ENCODE measurements at places on chromosomes 5 and 9.

DNA sequence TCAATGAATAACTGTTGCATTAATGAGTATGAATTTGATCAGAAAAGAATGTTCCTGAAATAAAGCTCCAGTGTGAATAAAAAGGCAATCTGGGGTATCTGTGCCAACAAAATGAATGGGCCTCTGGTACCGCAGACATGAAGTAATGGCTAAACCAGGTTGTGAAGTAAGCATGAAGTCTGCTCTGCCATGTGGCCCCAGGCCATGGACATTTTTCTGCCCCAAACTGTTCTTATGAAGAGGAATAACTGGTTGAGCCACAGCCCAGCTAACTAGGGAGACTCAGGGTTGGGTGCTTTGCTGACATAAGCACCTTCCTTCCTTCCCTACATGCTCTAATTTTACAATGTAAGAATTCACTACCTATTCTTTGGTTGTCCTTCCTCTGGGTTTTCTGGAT lies 147.4 kb upstream of the LRRTM2 start:
- no peak for DNase-seq

DNA sequence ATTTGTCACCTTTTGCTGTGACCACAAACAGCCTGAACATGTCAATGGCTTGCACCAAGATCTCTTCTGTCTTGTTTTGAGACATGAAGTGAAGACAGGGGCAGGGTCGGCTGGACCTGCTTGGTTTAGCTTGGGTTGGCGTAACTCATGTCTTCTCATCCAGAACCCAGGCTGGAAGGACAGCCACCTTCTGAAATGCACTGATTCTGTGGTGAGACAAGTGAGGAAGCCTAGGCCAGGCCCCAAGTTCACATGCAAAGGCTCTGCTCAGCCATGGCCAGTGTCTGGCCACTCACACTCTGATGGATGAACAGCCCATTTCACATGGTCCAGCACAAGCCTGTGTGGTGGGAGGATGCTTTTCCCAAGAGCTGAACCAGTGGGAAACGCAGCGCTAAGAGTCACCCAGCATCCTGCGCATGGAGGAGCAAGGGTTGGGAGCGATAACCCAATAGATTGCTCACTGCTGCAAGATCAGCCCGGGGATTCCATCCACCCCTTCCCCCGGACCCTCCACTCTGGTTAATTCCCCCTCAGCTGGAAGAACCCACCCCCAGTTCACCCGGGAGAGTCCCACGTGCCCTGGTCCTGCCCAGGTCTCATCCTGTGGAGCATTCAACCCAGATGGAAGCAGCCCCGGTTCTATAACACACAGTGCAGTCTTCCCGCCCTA lies 16.2 kb upstream of the MED10 start:
- no peak for DNase-seq

DNA sequence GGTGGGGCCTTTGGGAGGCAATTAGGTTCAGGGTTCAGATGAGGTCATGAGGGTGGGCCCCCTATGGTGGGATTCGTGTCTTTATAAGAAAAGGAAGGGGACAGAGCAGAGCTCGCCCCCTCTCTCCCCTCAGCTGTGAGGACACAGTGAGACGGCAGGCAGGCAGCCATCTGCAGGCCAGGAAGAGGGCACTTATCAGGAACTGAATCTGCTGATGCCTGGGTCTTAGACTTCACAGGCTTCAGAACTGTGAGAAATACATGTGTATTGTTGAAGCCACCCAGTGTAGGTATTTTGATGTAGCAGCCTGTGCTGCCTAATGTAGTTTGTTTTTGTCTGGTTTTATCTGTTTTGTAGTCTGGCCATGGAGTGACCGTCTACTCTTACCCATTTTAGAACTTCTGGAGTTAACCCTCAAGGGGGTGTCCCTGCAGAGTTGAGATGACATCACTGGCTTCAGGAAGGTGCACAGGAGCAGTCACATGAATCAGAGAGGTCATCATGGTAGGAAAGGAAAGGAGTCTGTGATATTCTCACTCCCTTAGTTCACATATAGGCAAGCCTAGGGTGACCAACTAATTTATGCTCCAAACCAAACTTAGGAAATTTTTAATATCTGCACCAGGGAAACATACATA lies 71.0 kb downstream of the LRRC70 start:
- no peak for DNase-seq

GRCh38 chr9:101648493-101648892 lies 53.7 kb upstream of the PPP3R2 start:
- no peak for DNase-seq

GRCh38 chr5:98938464-98938863 lies 9.7 kb upstream of the CHD1 start:
- no peak for DNase-seq

DNA sequence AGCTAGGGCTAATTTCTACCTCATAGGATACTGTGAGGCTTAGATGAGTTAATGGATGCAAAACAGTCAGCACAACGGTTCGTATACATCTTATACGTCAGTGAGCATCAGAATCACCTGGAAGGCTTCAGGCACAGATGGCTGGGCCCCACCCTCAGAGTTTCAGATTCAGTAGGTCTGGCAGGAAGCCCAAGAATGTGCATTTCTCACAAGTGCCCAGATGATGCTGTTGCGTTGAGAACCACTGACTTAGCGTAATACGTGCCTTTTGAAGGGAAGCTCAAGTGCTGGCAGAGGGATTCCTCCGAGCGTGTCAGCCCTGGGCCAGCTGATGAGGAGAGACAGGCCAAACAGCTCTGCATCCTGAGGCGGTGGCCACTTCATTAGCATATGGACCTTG lies 117.1 kb upstream of the WWC1 start:
- no peak for DNase-seq

GRCh38 chr5:155098433-155098832 lies 84.9 kb downstream of the KIF4B start:
- DNase-seq: no peak

- DNase-seq: no peak
These were observed 222.7 kb downstream of the MAST4 start for GRCh38 chr5:66818935-66819328.

GRCh38 chr5:150113047-150113744 lies 26.8 kb upstream of the CSF1R start:
- DNase-seq: no peak

- DNase-seq: no peak
These were observed 564.6 kb upstream of the DMAC1 start for GRCh38 chr9:8364026-8364752.

DNA sequence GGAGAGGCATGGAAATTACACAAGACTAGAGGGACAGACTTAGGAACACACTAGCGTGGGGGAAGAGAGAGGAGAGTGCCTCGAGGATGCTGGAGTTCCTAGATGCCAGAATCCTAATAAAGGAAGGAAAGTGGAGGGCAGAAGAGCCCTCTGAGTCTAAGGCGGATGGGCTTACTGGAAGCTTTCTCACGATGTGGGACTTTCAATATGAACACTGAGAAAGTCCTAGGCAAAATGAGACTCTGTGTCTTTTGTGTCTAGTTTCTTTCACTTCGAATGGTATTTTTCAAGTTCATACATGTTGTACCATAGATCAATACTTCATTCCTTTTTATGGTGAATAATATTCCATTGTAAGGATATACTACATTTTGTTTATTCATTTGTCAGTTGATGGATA lies 239.4 kb downstream of the NSG2 start:
- no peak for DNase-seq

DNA sequence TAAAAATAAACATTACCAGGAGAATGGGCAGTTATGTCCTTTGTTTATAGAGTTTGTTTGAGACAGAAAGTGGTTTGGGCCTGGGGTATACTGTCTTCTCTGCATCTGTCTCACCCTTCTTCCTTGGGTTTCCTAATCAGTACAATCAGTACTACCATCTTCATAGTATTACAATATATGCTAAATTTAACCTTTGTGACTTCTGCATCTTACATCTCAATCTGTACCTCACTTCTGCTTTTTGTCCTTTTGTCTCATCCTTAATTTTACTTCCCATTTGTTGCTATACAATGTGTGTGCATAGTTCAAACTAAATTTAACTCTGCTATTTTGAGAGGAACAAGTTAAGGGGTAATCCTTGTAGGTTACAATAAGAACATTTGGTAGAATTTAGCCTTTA lies 19.6 kb downstream of the FBXO38 start:
- DNase-seq: no peak

GRCh38 chr5:127187706-127188105 lies 102.9 kb upstream of the MEGF10 start:
- no peak for DNase-seq

GRCh38 chr5:176870110-176870591 lies 29.0 kb downstream of the HK3 start:
- no peak for DNase-seq

DNA sequence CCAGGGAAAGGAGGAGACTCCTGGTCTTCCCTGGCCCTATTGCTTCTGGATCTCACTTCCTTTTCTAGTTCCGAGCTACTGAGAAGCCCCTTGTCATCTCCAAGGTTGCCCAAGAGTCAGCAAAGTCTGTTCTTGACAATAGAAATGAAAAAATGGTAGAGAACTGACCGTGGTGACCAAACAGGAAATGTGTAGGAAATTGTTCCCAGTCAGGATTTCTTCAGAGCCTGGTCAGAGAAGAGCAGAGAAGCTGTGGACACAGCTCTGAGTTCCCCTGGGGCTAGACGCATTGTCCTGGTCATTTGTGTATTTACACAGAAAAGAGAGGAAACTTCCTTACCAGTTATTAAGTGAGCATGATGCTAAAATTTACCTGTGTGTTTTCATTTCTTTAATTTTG lies 35.6 kb downstream of the S1PR3 start:
- DNase-seq: no peak

- DNase-seq: no peak
These were observed 288.9 kb downstream of the TRPM3 start for GRCh38 chr9:70832492-70832891.

- DNase-seq: no peak
These were observed 49.7 kb downstream of the ACTBL2 start for GRCh38 chr5:57432876-57433275.

DNA sequence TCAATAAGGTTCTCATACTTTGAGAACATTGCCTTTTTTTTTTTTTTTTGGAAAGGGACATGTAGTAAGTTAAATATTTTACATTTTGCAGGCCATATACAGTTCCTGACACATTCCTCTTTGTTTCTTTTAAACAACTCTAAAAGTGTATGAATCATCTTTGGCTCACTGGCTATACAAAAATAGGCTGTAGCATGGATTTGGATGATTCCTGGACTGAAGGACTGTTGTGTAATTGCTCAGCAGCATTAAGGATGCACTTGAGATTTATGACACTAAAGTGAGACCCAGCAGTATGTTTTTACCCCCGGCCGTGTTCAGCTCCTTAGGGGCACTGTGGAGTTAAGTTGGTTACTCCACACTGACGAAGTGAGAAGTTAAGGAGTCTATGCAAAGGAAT lies 41.3 kb downstream of the VPS13A start:
- no peak for DNase-seq

DNA sequence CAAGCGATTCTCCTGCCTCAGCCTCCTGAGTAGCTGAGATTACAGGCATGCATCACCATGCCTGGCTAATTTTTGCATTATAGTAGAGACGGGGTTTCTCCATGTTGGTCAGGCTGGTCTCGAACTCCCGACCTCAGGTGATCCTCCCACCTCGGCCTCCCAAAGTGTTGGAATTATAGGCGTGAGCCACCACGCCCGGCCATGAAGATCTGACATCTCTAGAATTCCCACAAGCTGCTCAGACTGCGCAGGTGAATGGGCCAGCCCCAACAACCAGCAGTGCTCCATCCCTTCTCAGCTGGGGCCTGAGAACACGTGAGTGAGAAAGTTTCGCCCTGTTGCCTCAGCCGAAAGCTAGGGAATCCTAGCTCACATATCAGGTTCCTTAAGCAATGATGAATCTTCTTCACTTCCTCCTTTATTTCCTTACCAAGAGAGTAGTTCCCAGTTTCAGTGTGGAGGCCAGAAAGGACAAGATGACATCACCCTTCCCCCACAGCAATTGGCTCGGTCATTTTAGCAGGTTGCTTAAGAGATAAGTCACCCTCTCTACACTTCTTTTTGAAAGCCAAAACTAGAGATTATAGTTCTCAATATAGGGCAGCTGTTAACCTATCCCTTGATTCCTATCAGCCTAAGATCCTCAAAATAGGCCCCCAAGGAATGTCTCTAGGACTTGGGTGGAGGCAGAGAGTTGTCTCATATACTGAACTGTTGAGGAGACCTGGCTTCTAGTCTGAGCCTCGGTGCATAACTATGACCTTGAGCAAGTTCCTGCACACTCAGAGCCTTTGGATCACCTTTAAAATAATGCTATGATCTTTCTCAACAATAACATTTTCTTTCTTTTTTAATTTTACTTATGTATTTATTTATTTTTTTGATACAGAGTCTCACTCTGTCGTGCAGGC lies 23.9 kb upstream of the PPP2CA start:
- no peak for DNase-seq

GRCh38 chr5:167631191-167631590 lies 660.3 kb upstream of the WWC1 start:
- no peak for DNase-seq

Data from activated T-cell treated with anti-CD3 and anti-CD28 coated beads, Interleukin-2, amount 50 U/mL, for 1 hour (primary cell).